ENCODE measurements at places on chromosomes 2 and 18.

DNA sequence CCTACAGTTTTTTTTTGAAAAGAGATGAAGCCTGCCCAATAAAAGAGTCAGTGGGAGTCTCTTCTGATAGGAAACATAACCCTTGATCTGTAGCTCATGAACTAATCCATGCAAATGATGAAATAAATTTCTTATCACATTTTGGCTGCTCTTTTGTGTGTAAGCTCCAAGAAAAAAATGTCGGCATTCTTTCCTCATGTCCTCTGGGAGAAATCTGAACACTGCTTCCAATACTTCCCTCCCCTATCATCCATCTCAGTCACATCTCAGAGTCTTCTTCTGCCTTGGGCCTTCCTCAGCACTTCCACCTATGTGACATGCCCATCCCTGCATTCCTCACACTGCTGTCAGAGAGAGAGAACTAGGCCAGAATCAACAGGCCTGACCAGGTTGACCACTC lies 395.7 kb upstream of the ST6GAL2 start:
- DNase-seq, result no peak

DNA sequence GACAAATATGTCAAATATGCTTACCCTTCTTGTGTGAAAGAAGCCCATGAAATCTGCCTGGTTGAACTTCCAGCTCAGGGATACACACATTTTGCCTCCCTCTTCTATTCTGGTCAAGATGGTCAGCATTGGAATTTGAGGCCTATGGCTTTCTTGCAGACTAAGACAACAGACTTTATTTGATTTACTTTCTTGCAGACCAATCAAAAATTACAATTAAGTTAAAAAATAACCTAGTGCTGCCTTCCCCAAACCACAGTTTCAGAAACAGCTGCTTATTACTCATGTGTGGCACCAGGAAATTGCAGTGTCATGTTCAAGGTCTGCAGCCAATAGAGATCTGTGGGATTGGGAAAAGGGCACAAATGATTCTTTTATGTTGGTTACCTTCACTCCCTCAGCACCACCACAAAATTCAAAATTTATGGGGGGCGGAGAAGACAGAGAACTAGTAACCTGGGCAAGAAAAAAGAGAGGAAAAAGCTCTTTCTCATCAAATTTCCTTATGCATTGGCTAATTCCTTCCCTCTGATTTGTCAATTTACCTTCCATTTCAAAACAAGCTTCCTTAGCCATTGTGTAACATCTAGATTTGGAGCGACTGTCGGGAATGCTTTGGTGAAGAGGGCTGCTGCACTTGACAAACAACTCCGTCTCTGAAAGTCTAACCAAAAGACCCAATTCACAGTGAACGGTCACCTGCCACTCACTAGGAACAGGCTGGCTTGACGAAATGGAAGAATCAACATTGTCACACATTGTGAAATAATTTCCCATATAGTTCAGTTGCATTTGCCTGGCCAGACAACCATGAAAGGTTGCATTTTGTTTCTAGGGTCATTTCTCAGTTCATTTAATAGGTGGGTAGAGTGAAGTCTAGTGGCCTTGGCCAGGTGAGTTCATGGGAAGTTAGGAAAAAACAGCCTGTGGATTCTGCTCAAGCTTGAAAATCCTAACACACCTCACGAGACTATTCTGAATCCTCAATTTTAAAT lies 100.4 kb upstream of the FZD5 start:
- DNase-seq, result no peak

- peak; percentile 52 for DNase-seq
Measured at GRCh38 chr18:58148954-58149471, 105.0 kb downstream of the NEDD4L start.

GRCh38 chr18:50422286-50422898 lies 47.5 kb downstream of the SKA1 start:
- no peak for DNase-seq

- DNase-seq, result no peak
Measured at GRCh38 chr2:62152000-62152399, 43.9 kb upstream of the B3GNT2 start.

GRCh38 chr2:105038383-105039061 lies 653 bp downstream of the MRPS9 start:
- DNase-seq, result peak; percentile 9

- peak; percentile 43 for DNase-seq
Measured at GRCh38 chr2:19474128-19474527, 115.7 kb upstream of the OSR1 start.

DNA sequence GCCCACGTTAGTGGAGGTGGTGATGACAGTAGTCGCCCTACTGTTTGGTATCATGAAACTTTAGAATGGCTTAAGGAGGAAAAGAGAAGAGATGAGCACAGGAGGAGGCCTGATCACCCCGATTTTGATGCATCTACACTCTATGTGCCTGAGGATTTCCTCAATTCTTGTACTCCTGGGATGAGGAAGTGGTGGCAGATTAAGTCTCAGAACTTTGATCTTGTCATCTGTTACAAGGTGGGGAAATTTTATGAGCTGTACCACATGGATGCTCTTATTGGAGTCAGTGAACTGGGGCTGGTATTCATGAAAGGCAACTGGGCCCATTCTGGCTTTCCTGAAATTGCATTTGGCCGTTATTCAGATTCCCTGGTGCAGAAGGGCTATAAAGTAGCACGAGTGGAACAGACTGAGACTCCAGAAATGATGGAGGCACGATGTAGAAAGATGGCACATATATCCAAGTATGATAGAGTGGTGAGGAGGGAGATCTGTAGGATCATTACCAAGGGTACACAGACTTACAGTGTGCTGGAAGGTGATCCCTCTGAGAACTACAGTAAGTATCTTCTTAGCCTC lies 16.2 kb downstream of the MSH6 start:
- no peak for DNase-seq

GRCh38 chr18:75125382-75126331 lies 83.3 kb downstream of the PTGR3 start:
- DNase-seq, result no peak

DNA sequence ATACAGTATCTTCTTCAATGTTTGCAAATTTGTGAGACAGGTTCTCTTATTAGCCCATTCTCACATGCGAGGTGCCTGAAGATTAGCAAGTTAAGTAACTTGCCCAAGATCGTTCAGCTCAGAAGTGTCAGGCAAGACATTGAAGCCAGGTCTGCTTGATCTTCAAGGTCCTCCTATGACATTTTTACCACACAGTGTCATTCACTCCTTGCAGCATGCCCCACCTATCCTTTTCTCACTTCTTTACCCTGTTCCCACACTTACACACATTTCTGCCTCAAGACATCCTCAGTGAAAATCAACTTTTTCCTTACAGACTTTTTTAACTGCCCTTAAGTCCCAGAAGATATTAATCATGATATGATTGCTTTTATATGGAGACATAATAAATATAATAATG lies 73.8 kb downstream of the SCN2A start:
- no peak for DNase-seq

DNA sequence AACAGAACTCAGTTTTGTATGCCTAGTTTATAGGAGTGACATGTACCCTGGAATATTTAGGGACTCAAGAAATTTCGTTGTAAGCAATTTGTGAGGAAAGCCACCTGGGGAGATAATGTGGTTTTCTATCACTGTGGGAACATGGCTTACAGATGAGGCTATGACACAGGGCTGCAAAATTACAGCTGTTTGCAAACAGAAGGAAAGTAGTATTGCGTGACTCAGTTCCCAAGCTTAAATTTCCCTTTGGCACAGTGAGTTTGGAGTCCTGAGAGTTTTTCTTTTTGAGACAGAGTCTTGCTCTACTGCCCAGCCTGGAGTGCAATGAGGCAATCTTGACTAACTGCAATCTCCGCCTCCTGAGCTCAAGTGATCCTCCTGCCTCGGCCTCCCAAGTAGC lies 149.8 kb downstream of the MYO5B start:
- no peak for DNase-seq

- DNase-seq, result no peak
Measured at GRCh38 chr2:643761-644160, 33.4 kb downstream of the TMEM18 start.

- no peak for DNase-seq
Measured at GRCh38 chr2:206343816-206344215, 69.4 kb downstream of the ZDBF2 start.

GRCh38 chr2:136410673-136411072 lies 292.7 kb upstream of the CXCR4 start:
- DNase-seq, result no peak

DNA sequence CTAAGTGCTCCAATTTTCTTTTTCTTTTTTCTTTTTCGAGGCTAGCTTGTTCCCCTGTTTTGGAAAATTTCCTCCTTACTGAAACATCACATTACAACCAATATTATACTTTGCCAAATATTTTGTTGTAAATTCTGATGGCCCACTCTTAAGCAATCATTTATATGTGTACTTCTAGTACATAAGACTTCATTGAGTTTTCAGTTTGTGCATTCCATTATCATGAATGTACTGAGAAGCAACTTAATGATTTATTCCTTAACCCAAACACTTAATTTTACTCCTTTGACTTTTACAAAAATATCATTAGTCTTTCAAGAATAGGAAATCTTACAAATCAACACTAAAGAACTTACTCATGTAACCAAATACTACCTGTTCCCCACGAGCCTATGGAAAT lies 242.4 kb downstream of the ARHGAP15 start:
- no peak for DNase-seq

- peak; percentile 43 for DNase-seq
Measured at GRCh38 chr18:22935431-22935830, 2.3 kb downstream of the RBBP8 start.

DNA sequence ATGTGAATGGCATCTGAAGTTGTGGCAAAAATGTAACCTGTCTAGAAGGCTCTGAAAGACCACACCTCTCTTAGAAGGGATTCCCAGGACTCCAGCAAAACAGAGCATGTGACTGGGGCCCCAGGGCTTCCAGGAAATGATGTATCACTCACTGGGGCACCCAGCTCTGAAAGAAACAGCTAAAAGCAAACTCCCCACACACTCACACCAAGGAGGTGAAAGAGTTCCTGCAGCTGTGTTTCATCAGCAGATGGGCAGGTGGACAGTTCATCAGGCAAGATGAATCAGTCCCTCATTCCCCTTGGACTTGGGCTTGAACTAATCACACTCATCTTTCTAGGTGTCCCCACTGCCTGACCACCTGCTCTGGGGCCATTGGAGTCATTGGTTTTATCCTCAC lies 76.2 kb downstream of the CCBE1 start:
- DNase-seq, result no peak

DNA sequence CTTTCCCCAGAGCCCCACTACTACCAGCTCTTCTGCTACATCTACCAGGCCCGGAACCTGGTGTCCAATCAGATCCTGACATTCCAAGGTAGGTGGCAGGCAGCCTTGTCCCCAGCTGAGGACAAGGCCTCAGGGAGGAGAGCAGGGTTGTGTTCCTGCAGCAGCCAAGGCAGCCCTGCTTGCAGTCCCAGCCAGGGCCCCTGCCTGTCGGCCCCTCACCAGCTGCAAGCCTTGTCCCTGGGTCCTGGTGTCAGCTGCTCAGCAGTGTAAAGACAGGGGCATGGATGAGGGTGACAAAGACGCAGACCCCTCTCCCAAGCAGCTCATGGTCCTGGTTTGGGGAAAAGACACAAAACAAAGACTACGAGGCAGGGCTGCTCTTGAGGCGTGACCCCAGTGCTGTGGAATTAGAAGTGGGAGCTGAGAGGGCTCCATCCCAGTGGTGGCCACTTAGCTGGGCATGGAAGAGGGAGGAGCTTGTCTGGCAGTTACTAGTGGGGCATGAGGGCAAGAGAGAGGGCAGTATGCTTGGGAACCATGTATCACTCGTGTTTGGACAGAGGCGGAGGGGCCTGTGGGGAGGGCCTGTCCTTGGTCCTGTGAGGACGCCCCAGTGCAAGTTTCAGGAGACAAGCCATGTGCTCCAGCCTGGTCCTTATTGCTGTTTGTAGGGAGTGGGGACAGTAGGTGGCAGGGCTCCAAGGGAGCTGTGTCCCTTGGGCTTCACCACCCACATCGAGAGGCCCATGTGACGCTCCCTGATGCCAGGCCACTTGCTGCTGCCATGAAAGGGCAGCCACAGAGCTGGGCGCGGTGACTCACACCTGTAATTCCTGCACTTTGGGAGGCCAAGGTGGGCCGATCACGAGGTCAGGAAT lies 47.5 kb downstream of the LMAN2L start:
- DNase-seq, result no peak

DNA sequence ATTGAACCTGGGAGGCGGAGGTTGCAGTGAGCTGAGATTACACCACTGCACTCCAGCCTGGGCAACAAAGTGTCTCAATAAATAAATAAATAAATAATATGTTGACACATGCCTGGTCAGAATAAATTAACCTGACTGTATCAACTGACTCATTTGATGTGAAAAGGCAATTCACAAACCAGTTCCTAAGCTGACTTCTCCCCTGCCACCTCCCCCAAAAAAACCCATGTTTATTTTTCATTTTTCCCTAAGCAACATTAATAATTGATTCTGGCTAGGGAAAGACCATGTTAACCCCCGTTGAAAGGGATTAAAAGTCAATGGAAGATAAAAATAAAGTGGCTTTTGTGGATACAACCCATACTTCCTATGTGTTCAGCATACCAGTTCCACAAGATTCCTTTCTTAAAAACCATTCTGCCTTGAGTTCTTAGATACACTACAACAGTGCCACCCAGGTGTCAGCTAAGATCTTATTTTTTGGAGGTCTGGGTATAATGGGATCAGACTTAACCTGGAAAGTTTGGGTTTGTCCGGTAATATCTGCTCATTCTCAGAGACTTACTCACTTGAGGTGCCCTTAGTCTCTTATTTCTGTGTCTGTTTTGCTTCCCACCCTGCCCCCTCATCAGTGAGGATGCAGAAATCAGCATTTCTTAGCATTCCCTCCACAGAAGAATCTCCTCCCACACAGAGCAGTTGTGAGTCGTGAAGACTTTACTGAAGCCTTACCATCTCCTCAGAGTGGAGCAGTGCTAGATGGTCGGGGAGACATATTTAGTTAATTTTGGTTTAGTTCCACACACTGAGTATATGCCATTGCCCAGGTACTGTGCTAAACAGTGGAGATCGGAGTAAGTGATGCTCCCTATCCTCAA lies 10.1 kb upstream of the MCFD2 start:
- DNase-seq, result no peak

- DNase-seq, result no peak
Measured at GRCh38 chr2:46393865-46394264, 85.5 kb upstream of the TMEM247 start.

- no peak for DNase-seq
Measured at GRCh38 chr2:109647636-109648035, 33.5 kb downstream of the SOWAHC start.

DNA sequence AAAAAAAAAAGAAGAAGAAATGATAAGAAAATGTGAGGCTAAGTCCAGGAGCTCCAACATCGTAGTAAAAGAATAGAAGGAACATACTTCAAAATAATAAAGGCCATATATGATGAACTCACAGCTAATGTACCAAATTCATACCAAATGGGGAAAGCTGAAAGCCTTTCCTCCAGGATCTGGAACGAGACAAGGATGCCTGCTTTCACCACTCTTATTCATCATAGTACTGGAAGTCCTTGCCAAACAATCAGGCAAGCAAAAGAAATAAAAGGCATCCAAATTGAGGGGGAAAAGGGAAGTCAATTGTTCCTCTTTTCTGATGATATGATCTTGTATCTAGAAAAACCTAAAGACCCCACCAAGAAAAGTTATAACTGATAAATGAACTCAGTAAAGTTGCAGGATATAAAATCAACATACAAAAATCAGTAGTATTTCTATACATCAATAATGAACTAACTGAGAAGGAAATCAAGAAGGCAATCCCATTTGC lies 170.6 kb downstream of the METTL4 start:
- no peak for DNase-seq

- DNase-seq, result no peak
Measured at GRCh38 chr2:6994536-6995128, 77.4 kb downstream of the RNF144A start.

All from NAMALWA (cell line).